ENCODE measurements at places on chromosomes 11 and 22. TPM values are rescaled to one million over a fixed set of nuclear protein-coding genes. Genes with fewer than 3 reads are reported as not detected.

Gene MUC2
- not detected for total RNA-seq

Gene VWCE
- 19.6 TPM for total RNA-seq

- no peak for DNase-seq
These were observed 49.0 kb downstream of the MUC15 start for GRCh38 chr11:26522912-26523610.

DNA sequence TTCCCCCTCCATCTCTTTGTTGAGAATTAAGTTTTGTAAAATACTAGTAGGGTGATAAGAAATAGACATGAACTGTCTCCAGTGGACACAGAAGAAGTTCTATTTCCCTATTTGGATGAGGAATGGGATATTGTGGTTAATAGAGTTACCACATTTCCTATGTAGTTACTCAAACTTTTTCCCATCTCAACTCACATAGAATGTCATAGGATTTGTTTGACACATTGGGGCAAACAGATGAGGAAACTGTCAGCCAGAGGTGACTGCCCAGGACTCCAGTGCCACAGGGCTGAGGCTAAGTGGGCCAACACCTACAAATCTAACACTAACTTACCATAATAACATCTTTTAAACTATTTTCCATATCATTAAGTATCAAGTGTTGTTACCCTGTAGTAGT, 58.3 kb downstream of the CCDC83 start:
- DNase-seq, result no peak

DNA sequence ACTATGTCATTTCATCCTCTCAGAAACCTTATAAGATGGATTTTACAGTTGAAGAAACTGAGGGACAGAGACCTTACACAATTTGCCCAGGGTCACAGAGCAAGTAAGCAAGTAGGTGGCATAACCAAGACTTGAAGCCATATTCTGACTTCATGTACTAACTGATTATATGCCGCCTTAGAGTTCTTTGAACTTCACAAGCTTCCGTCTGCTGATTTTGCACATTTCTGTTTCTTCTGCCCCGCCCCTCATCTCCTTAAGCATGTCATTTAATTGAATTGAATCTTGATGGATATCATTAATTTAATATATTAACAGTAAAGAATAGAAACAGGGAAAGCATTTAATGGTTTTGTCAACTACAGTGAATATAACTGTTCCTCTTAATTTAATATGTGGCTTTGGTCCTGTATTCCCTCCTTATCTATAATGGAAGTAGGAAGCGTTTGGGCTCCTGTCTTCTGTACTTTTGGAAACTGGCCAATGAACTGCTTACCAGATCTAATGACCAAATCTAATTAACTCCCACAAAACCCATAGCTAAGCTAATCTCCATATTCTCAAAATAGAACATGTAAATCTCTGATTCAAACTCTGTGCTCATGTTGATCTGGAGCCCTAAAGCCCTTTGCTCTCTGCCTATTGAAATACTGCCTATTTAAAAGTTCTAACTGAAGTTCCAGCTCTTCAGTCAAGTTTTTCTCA, 30.4 kb downstream of the SIK2 start:
- no peak for DNase-seq

DNA sequence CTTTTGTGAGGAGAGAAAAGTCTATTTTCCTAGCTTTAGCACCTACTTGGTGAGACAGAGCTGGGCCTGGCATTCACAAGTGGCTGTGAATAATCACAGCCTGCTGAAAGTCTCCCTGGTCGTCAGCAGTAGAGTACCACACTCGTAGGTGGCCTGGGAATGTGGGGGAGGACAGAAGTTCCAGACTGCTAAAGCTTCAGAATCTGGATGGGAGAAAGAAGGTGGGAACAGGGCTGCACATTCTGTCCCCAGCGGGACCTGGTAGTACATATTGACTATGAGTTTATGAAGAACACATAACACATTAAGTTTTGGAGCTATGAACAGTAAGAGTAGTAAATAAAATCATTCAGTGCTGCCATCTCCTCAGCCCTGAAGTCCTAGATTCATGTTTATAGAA, 19.0 kb upstream of the LIMK2 start:
- DNase-seq, result no peak
